ENCODE measurements at places on chromosomes 7 and 10.

DNA sequence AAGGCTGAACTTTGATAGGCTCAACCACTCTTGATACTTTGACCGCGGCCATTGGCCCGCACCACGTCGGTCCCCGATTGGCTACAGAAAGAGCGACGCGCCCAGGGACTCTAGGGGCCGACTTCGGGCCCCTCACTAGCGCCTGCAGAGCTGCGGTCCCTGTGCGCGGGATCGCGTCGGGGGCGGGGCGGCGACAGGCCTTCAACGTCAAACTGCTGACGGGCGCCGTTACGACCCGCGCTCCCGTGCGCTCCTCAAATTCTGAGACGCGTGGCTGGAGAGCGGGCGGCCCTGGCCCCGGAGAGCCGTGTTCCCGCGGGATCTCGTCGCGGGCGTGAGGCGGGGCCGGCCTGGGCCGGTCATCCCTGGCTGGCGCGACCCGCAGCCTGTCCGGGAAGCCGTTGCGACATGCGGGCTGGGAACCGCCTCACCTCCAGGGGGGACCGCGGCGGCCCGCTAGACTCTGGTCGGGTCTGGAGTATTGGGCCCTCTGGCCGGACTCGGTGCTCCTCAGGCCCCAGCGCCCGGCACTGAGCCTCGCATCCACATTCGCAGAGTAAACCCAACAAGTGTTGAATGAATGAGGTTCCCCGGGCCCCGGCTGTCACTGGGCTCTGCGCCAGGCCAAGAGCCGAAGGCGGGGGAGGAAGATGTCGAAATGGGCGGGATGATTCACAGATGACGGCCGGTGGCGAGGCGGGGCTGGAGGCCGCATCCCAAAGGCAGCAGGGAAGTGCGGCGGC lies 643 bp upstream of the SLC25A28 start:
- DNase-seq: peak; percentile 83

DNA sequence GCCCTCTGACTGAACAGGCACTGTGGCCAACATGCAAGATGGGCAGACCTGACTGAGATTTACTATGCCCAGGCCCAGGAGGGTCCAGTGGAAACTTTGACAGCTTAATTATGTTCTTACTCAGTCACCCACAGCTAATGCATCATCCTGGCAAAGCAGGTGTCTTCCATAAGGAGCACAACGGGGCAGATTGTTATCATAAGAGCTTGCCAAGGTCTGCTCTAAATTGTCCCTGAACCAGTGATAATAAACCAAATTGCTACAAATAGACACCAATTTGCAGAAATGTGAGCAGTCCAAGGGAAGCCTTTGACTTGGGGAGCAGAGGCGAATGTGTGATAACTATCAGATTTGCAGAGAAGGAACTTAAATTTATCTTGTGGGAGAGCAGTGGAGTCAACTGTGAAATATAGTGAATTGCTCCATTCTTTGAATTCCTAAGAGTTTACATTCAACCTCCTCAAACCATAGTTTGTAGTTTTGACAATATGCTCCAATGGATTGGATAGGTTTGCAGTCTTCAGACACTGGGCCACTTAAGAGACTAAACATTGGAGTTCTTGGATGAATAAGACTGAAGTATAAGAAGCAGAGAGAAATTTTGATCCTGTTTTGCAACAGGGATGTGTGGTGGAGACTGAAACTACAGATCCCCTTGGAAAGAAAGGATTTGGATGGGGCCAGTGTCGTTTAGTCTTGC lies 494.7 kb downstream of the CCSER2 start:
- DNase-seq: no peak

- no peak for DNase-seq
Observed at GRCh38 chr7:47938574-47939165, 9.6 kb downstream of the PKD1L1 start.

- DNase-seq: no peak
Observed at GRCh38 chr10:86017841-86018734, 348.5 kb downstream of the GRID1 start.

- DNase-seq: no peak
Observed at GRCh38 chr7:111012149-111012548, 78.8 kb upstream of the LRRN3 start.

DNA sequence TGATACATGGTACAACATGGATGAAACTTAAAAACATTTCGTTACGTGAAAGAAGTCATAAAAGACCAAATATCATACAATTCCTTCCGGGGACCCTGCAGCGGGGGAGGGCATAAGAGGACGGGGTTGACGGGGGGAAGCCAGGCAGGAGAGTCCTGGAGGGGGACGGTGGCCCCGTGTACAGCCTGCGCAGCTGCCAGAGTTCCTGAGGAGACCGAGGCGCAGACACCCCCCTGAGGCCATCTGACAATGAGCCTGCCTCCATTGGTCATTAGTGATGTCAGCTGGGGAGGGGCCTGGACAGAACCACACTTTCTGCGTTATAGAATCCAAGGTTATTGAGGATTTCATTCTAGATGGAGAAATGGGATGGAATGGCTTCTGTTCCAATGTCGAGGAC lies 47.2 kb downstream of the PRKAG2 start:
- no peak for DNase-seq

DNA sequence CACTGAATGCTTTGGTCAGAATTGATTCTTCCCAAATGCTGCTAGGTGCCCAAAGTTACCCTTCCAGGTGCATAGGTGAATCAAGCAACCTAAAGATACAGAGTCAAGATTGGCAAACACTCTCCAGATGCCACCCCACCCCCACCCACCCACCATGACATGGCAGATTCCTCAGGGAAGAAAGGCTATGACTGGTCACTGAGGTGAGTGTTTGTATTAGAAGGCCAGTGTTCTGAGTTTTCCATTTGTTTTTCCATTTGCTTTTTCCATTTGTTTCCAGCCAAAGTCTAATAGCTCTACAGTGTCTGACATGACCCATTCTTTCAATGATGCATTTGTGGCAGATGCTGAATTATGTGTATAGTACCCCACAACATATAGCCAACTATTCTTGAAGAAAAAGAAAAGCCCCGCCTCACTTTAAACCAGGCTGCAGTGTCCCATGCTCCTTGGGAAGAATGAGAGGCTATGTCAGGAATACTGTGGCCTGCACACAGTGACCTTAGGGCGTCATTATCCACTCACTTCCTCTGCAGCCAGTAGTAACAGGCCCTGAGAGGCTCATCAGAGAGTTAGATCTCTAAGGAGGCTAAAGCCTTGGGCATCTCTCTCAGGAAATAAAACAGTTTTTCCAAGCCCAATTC lies 16.1 kb upstream of the HIBADH start:
- DNase-seq: no peak

GRCh38 chr7:130359276-130359857 lies 14.8 kb downstream of the CPA5 start:
- no peak for DNase-seq

- no peak for DNase-seq
Observed at GRCh38 chr10:91621483-91622113, 11.3 kb downstream of the PPP1R3C start.

DNA sequence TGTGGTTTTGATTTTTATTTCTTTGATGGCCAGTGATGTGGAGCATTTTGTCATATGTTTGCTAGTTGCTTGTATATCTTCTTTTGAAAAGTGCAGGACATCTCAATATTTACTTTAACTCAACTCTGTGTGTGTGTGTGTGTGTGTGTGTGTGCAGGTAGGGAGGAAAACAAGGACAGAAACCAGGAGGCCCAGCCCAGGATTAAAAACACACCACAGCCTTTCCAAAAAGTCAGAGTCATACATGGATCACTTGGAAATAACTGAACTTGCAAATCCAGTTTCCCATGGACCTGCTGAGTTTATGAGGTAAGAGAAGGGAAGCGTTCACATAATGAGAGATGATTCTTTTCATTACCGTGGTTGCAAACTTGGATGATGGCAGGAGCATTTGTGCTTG lies 189.9 kb upstream of the LYZL1 start:
- DNase-seq: no peak

DNA sequence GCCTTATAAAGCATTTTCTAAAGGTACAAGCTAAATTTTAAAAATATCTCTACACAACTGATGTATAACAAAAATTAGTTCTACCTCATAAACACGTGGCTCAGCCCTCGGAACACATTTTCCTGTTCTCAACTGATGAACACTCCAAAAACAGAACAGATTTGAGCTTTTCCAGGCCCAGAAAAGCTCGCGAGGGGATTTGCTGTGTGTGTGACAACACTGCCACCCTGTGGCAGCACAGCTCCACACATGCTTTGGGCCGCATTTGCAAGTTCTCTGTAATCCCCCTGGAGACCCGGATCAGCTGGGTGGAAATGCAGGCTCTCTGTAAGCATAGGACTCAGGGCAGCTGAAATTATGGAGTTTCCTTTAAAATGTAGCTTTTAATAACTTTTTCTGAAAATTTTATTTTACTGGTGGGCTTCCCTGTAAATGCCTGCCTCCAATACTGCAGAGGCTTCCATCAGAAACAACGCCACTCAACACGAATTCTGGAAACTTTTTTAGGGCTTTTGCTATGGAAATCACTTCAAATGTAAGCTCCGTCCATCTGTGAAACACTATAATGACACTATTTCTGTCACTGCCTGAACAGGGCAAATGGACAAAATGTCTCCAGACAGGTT lies 155.5 kb downstream of the COBL start:
- peak; percentile 45 for DNase-seq

GRCh38 chr10:133159950-133160825 lies at the start of gene KNDC1:
Gene KNDC1 (plus strand): TSS chr10:133160219. CDS start chr10:133160468, 249 bp downstream.
- no peak for DNase-seq

- DNase-seq: no peak
Observed at GRCh38 chr7:159050704-159051103, 94.0 kb downstream of the VIPR2 start.

DNA sequence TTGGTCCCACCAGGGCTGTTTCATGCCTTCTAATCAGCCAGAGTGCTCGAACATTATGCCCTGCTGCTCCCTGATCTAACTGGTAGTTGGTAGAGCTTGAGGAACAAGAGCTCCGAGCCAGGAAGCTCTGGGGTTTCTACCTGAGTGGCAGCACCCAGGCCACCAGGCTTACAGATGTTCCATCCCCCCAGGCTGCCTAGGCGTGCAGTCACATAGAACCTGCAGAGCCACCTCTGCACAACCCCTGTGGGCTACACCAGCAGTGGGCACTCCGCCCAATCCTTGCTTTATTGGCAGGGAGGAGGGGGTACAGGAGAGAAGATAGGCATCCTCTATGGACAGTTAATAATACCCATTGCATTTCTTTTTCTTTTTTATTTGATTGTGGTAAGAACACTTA lies 21.8 kb downstream of the MAP3K8 start:
- no peak for DNase-seq

- DNase-seq: no peak
Observed at GRCh38 chr10:59803714-59804113, 50.5 kb upstream of the MRLN start.

- no peak for DNase-seq
Observed at GRCh38 chr7:148959726-148960125, 68.6 kb downstream of the PDIA4 start.

GRCh38 chr7:133763076-133763640 lies 364.0 kb upstream of the LRGUK start:
- no peak for DNase-seq

GRCh38 chr10:70132098-70133029 lies at the start of gene AIFM2:
Gene AIFM2 (minus strand): TSS chr10:70132825. CDS start chr10:70124084, 8,741 bp downstream.
- DNase-seq: peak; percentile 36

- no peak for DNase-seq
Observed at GRCh38 chr7:83413424-83413823, 235.5 kb downstream of the SEMA3E start.

DNA sequence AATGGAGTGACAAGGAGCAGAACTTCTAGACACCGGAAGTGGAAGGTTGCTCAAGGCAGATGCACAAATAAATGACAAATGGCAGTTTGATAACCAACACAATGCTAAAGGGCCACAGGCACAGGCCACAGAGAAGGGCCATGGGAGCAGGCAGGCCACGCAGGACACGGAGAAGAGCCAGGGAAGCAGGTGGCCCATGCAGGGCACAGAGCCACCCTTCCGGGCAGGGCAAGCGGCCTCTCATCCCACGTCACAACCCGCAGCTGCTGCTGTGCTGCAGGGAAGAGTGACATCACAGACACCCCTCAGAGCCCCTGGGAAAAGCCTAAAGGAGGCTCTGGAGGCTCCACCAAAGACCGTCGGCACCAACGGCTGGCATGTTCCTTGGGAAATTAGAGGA lies 328.5 kb downstream of the PTPRN2 start:
- DNase-seq: no peak

GRCh38 chr10:100879741-100880360 lies 32.9 kb upstream of the SLF2 start:
- DNase-seq: no peak

GRCh38 chr7:108002726-108003598 lies at the start of gene LAMB1:
Gene LAMB1 (minus strand): TSS chr7:108003161. CDS start chr7:108002885, 276 bp downstream.
- DNase-seq: no peak

DNA sequence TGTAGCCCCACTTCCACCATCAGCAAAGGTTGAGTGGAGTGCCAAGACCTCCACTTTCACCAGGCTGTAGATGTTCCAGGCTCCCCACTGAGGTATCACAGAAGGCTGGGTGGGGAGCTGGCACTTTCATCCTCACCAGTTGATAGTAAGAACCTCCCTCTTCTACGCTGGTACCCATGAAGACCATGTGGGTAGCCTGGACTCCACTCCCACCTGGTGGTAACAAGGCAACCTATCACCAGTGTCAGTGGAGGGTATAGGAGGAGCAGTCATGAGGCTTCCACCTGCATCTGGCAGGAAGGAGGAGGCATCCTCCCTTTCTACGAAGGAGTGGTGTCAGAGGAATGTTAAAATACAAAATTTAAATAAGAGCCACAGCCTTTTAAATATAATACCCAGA lies 4.4 kb downstream of the SMIM30 start:
- DNase-seq: no peak

DNA sequence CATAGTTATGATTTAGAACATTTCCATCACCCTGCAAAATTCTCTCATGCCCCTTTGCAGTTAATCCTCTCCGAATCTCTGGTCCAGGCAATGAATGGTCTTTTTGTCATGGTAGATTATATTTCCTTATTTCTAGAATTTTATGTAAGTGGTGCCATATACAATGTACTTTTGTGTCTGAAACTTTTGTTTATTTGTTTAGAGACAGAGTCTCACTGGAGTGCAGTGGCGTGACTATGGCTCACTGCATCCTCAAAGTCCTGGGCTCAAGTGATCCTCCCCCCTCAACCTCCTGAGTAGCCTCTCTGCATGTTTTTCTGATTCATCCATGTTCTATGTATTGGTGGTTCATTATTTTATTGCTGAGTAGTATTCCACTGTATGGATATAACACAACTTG lies 23.2 kb upstream of the PDK4 start:
- no peak for DNase-seq

GRCh38 chr7:128910569-128910945 lies at the start of gene KCP:
Gene KCP (minus strand): TSS chr7:128910709. CDS start chr7:128910676, 33 bp downstream.
- no peak for DNase-seq

Measured in stimulated activated CD4-positive, alpha-beta T cell treated with anti-CD3 and anti-CD28 coated beads, Interleukin-12 subunit alpha, Interleukin-12 subunit beta, amount 100 ng/mL, for 4 hours (primary cell).